Thoracic aorta (tissue), 2 donors: ENCODE measurements at places on chromosomes 7 and 10.

- no peak for DNase-seq
Observed at GRCh38 chr10:44427037-44427436, 42.1 kb upstream of the CXCL12 start.

DNA sequence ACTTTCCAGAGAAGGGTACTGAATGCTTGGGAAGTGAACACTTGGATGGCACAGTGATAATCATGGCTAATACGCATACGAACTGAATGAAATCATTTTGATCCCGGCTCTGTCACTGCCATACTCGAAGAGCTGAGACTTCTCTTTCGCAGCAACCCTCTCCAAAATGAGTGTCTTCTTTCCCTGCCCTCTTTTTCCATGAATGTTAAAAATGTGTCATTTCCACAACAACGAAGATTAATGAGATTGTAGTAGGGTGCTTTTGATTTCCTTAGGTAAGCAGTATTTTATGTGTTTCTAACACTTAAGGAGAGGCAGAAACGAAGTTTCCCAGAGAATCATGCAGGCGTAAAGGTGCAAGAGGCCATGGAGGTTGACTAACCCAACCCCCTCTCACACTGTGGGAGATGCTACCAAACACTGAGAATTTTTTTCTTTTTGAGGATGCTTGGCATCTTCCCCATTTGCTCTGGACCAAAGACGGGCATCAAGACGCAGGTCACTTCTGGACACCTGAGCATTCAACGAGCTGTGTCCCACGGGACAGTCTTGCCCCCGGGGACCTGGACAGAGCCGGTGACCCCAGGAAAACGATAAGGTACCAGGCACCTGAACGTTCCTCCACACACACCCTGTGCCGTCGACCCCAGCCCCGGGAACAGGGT lies 823 bp downstream of the COPG2 start:
- no peak for DNase-seq

DNA sequence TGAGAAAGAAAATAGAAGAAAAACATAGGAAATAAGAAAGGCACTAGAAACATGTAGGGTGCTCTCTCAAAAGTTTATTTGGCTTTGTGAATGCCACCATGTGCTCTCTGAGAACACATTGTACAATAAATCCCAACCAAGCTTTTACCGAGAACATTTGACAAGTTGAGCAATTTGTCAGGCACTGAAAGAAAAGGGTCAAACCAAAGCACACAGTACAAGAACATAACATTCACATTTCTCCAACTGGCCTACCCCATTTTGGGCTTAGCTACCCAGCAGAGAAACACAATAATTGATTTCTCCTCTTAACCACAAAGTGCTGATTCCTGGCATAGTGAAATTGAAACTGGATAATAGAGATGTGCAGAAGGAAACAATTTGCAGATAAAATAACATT lies 69.2 kb upstream of the SLC39A12 start:
- DNase-seq = no peak

DNA sequence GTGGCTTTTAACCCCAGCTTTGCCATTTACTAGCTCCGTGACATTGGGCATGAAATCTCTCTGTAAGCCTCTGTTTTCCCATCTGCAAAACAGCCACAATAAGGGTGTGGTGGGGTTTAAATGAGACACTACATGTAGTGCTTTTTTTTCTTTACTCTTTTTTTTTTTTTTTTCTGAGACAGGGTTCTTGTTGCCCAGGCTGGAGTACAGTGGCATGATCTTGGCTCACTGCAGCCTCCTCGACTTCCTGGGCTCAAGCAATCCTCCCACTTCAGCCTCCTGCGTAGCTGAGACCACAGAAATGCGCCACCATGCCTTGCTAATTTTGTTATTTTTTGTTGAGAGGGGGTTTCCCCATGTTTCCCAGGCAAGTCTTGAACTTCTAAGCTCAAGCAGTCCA lies 8.3 kb upstream of the DENND10 start:
- DNase-seq = no peak

GRCh38 chr10:98469001-98469931 lies 22.5 kb upstream of the HPS1 start:
- no peak for DNase-seq

- no peak for DNase-seq
Observed at GRCh38 chr10:118332948-118333710, 9.0 kb downstream of the FAM204A start.

- DNase-seq = no peak
Observed at GRCh38 chr10:15879663-15880062, 19.4 kb upstream of the MINDY3 start.

DNA sequence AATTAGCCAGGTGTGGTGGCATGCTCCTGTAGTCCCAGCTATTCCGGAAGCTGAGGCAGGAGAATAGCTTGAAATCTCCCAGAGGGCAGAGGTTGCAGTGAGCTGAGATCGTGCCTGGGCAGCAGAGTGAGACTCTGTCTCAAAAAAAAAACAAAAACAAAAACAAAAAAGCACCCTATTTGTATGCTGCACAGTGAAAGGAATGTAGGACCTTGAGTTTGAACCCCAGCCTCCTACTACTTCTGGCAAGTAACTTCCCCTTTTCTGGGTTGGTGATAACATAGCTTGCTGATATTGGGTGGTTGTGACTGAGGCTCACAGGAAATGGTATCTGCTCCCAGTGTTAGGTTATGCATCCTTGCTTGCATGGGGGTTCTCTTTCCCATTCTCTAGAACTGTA lies 205.3 kb downstream of the BUB3 start:
- no peak for DNase-seq

DNA sequence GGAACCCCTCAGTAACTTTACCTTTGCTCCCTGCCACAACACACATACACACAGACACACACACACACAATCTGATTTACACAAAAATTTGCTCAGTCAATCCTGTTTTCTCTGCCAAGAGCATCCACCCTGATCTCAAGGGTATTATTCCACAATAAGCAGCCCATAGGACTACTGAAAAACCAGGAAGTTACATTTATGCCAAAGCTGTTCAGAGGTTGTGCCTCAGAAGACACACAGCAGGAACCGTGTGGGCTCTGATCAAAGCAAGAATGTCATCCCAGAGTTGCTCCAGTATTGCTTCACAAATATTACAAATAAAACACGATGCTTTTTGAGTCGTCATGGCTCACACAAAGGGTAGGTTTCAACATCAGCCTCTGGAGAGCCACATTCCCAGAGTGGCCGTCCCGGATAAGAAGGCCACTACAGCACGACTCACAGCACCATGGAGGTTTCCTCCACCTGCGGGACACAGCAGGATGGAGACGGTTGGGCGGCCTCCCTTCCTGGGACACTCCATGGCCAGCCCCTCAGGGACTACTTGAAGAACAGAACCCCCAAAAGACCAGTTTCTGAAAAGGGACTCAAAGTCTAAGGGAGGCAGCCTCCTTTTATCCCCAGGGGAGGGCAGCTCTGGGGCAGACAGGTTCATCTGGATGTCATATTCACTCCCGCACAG lies 1.6 kb downstream of the AIFM2 start:
- DNase-seq = no peak
